ENCODE measurements at places on chromosomes 6 and 20.
A peak's percentile ranks its signal among the peaks of the same experiment; 100 is the strongest.

- DNase-seq, result no peak
Observed at GRCh38 chr20:15792855-15793254, 780.4 kb downstream of the KIF16B start.

DNA sequence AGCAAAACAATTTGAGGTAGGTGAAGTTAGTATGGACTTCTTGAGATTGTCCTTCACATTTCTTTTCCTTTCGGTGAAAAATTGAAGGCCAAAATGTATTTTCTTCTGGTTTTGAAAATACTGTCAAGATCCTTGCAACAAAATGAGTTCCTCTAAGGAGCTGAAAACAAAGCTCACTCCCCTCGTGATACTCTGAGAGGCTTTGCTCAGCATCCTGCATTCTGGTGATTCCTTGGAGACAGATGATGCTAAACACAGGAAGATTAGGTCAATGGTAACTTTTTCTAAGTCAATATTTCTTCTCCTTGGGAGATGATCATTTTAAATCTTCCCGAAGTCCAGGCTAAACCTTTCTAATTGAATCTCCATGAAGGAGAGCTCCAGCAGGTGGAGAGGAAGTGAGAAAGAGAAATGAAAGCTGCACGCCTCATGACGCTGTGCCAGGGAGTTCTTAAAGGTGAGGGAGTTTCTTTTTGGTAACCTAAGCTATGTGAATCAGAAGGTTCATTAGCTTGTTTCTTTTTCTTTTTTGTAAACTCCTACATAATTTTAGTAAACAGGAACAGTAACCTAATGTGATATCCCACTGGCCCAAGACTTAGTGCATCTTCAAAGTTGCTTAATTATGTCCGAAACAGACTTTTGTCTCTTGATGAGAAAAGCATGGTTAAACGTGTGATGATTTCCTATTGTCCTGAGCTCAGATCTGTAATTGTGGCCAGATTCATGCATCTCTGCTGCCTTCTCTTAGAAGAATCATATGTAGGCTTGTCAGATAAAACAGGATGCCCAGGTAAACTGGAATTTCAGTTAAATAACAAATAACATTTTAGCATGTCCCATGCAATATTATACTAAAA, 15.0 kb downstream of the ESR1 start:
- no peak for DNase-seq

DNA sequence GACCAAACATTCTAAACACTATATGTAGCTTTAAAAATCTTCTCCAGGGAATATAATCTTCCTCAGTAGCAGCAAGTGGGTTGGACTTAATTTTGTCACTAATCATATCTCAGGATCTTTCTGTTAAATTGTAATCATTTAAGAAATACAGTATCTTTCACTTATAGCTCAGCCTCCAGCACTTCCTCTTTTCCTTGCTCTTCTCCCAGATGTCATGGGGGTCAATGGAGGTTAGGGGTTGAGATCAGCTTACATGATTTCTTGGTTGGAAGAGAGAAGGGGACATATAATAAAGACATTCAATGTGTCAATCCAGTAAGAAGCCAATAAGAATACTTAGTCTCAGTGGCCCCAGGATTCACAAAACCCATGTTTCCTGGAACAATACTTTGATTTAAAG, 15.7 kb upstream of the REPS1 start:
- no peak for DNase-seq

DNA sequence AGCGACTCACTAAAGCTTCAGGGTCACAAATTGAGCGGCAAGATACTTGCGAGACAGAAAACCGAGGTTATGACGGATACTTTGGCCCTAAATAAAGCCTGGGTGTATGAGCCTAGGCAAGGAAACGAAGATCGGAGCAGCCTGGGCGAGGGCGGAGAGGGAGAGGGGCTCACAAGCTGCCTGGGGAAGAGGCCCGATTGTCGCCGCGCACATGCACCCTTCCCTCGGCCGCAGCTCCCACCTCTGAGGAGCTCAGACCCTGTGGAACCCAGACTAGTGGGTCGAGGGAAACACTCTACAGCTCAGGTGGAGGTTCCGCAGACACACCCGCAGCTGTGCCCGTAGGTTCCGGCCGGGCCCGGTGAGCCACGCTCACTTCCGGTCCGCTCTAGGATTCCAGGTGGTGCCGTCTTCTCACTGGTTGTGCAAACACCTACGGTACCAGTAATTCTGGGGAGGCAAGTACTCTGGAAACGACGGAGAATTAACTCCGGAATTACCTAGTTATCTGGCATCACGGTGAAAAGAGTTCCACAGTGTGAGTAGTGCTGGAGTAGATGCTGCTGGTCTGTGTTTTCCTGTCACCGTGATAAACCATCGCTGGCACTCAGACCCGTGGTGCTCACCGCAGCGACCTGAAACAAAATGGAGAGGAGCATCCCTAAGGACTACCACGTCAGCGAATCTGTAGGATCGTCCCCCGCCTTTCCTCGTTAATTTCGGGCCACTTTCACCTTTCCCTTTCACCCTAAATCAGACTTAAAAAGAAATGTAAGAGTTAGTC, 61.5 kb downstream of the GPX5 start:
- peak; percentile 58 for DNase-seq

- DNase-seq, result no peak
Observed at GRCh38 chr6:117718895-117719294, 43.6 kb downstream of the NUS1 start.

DNA sequence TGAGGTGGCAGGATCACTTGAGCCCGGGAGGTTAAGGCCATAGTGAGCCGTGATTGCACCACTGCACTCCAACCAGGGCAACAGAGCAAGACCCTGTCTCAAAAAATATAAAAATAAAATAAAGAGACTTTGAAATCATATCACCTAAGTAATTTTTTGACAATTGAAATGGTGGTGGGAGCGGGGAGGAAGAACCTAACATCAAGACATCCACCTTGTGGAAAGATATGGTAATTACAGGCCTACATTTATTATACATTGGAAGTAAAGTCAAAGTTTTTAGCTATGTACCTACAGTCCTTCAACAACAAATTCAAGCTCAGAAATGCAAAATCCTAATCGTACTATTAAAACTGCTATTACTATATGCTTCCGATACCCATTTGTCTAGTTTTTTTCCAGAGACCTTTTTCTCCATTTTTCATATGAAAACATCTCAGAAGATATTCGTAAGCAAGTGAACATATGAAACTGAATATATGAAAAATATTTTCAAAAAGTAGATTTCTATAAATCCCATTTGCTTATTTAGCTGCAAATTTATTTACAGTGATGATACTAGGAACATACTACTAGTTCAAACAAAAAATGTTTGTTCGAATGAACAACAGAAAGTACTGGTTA, 83.3 kb downstream of the SYCP2 start:
- no peak for DNase-seq

DNA sequence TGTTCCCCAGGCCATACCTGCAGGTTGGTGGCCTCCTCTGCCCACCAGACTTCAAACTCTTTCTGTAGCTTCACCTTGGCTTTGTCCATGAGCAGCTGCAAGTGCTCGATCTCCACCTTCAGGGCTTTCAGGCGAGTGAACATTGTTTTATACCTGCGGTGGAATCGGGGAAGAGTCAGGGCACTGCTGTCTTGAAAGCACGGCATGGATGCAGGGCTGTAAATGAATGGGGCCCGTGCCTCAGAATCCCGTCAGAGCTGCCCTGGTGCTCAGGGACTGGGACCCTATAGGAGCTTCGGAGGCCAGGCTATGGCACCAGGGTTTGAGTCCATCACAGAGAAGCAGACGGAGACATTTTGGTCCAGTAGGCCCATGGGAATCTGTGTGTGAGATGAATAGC, 37.9 kb upstream of the KCNK16 start:
- DNase-seq, result no peak

DNA sequence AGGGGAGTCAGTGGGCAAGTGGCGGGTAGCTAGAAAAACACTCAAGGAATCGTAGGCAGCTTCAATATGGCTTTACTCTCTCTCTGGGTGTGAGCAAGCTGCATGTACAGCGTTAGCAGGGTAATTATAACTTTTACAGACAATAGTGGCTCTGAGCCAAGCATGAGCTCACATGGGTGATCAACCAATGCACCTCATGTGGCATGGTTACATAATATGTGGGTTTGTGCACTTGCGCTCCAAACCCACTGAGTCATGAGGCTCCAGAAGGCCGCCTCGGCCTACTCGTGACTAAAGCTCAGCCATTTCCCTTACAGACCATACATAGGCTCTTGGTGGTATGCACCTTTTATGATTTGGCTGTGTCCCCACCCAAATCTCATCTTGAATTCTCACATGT, 78.4 kb upstream of the FBXL4 start:
- no peak for DNase-seq

GRCh38 chr6:25942561-25943147, 12.2 kb upstream of the SLC17A2 start:
- DNase-seq, result no peak

GRCh38 chr6:45933855-45934254, 81.8 kb downstream of the CLIC5 start:
- no peak for DNase-seq

- DNase-seq, result no peak
Observed at GRCh38 chr20:47777220-47777619, 8.1 kb downstream of the SULF2 start.

DNA sequence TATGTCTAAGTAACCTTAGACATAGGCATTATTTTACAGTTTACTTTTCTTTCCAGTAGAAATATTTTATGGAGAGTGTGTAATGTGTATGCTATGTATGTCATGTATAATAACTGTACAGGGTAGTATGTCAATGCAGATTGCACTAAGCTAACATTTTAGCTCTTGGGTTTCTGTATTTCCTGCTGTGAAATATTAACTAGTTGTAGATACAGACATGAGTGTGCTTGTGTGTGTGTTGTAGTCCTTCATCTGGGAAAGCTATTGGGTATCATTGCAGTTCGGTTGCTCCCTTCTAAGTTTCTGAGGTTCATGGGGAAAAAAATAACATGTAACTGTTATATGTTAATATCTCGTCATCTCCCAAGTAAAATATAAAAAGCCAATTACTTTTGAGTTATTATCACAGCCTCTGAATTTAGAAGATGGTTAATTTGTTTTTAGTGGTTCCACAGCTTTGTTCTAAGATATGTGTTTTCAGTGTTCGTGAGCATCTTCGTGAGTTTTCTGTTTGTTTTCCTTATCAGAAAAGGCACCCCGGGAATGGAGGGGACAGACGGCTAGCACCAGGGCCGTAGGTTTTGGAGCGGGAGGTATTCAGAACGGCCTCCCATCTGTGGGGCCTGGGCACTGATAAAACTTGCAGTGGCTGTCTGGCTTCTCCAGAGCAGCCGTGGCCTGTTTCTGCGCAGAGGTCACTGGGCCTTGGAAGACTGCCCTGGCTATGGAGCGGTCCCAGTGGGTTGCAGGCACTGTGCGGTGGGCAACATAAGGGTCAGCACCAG, 215.0 kb downstream of the ARID1B start:
- no peak for DNase-seq

DNA sequence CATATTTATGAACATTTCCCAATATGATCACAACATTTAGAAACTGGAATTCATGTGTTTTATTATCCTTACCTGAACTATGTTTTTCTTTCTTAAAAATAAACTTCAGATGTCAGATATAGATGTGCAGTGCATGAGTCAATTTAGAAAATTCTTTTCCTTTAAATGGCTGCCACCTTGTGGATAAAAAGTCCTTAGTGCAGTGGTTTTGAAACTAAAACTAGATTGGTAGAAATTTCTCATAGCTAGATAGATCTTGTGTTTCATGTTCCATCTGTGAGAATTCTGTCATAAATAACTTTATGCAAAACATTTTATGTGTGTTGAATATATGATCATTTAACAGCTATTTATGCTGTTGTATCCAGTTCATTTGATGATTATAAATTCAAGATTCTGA, 134.9 kb downstream of the KLHL32 start:
- DNase-seq, result no peak

GRCh38 chr20:64238851-64239387, 16.6 kb upstream of the PCMTD2 start:
- no peak for DNase-seq

- no peak for DNase-seq
Observed at GRCh38 chr20:36010825-36011224, 42.4 kb downstream of the CNBD2 start.

DNA sequence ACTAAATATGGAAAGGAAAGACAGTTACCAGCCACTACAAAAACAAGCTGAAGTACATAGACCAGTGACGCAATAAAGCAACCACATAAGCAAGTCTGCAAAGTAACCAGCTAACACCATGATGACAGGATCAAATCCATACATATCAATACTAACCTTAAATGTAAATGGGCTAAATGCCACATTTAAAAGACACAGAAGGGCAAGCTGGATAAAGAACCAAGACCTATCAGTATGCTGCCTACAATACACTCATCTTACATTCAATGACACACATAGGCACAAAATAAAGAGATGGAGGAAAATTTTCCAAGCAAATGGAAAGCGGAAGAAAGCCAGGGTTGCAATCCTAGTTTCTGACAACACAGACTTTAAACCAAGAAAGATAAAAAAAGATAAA, 24.1 kb downstream of the HLA-C start:
- no peak for DNase-seq

- DNase-seq, result no peak
Observed at GRCh38 chr6:117552618-117553017, 49.7 kb downstream of the GOPC start.

DNA sequence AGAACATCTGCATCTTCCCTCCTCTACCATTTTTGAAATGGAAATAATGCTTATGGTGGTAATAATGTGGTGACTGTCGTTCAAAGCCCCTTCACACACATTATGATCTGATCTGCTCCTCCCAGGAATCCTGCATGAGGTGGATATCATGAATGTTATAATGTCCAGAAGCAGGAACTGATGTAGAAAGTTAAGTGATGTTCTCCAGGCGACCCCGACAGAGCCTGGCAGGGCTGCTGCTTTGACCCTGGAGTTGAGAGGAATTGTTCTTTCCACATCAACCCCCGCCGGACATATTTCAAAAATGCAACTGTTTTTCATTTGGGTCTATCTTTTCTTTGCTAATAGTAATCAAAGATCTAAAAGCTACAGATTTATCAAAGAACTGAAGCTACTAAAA, 131.6 kb downstream of the GMPR start:
- DNase-seq, result no peak

DNA sequence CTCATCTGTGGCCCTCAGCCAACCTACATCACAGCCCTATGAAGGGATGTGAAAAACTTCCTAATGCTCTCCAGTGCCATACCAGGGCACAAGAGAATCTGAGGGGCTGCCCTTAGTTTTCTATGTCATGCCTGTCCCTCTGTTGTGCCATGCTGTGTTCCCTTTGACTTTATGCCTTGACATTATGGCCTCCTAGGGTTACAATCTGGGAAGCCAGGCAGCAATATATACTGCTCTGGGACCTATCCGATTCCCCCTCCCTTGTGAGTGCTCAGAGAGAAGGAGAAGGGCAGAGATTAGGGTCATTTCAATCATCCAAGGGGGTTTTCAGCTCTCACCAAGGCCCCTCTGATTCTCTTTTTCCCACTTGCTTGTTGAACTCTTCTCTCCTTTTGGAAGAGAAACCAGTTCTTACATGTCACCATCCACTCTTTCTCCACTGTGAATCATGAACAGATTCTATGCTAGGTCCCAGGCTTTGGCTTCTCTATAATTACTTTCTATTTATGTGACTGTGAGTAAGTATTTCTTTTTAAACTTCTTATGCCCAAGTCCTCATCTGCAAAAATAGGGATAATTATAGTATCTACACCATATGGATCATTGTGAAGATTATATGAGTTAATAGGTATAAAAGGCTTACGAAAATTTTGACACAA, 14.2 kb upstream of the FRK start:
- no peak for DNase-seq

GRCh38 chr6:134806180-134806798, 143.6 kb downstream of the ALDH8A1 start:
- DNase-seq, result no peak

Data from CD8-positive, alpha-beta T cell (primary cell).